ENCODE measurements at places on chromosomes 3 and 15. TPM values are rescaled to one million over a fixed set of nuclear protein-coding genes. Genes with fewer than 3 reads are reported as not detected.

Gene ZNF860
- 1.1 TPM for total RNA-seq

Gene IQCF5
- total RNA-seq, result not detected

Gene MRAS
- 8.8 TPM for total RNA-seq

Gene KBTBD13
- total RNA-seq, result not detected

Gene PRR20G
- total RNA-seq, result 1.1 TPM

Gene ARHGEF26
- 11.2 TPM for total RNA-seq

Gene SLC51A
- not detected for total RNA-seq

Gene PRR23A
- not detected for total RNA-seq

Gene ROBO1
- total RNA-seq, result 21.5 TPM

Gene MUC4
- total RNA-seq, result 0.02 TPM

Gene PTX3
- 1.8 TPM for total RNA-seq

Gene WDR72
- total RNA-seq, result 5.9 TPM

Gene SNRPA1
- 117 TPM for total RNA-seq

Gene GRM7
- total RNA-seq, result not detected

Gene CDHR4
- 0.17 TPM for total RNA-seq

Gene NR2E3
- total RNA-seq, result 0.31 TPM

Gene STRC
- not detected for total RNA-seq

Gene KNG1
- total RNA-seq, result not detected

Gene RBMS3
- total RNA-seq, result 0.90 TPM

Gene COLQ
- 0.29 TPM for total RNA-seq

Gene SLMAP
- total RNA-seq, result 21.2 TPM

Gene DNAJC13
- total RNA-seq, result 16.1 TPM

Gene RARB
- total RNA-seq, result 9.5 TPM

Gene SLC28A2
- total RNA-seq, result not detected

Gene CHRM5
- total RNA-seq, result 0.02 TPM

Gene COL6A6
- total RNA-seq, result not detected

Gene TNNC1
- total RNA-seq, result 1.2 TPM

Gene AADACL2
- not detected for total RNA-seq

Gene TRAT1
- total RNA-seq, result not detected

Gene MCTP2
- total RNA-seq, result not detected

Gene NMB
- 11.4 TPM for total RNA-seq

Gene PEX5L
- not detected for total RNA-seq

Gene SPATA12
- total RNA-seq, result 0.30 TPM

Gene FAN1
- 13.2 TPM for total RNA-seq

Gene OR5H6
- not detected for total RNA-seq

Gene SCAANT1
- not detected for total RNA-seq

Gene CD96
- not detected for total RNA-seq

Gene CASR
- not detected for total RNA-seq

Gene MUC20
- 0.64 TPM for total RNA-seq

Gene PLSCR5
- not detected for total RNA-seq

Gene MITF
- 6.6 TPM for total RNA-seq

Gene PARP15
- not detected for total RNA-seq

Gene VIPR1
- total RNA-seq, result 1.7 TPM

Gene TMEM212
- not detected for total RNA-seq

All from A549 treated with Hydrocortisone at 1 μM for 4 hours (cell line).